Natural killer cell (primary cell): ENCODE measurements at places on chromosomes 6 and 20. TPM values are rescaled to one million over a fixed set of nuclear protein-coding genes. Genes with fewer than 3 reads are reported as not detected.

BPIFB1 gene
- total RNA-seq = not detected

TDRD6 gene
- not detected for total RNA-seq

ZNF318 gene
- 43.0 TPM for total RNA-seq

PPARD gene
- total RNA-seq = 18.8 TPM

PKIB gene
- total RNA-seq = not detected

GFRAL gene
- not detected for total RNA-seq

KIAA1755 gene
- total RNA-seq = not detected

CAP2 gene
- not detected for total RNA-seq

ANGPT4 gene
- total RNA-seq = not detected

DNA sequence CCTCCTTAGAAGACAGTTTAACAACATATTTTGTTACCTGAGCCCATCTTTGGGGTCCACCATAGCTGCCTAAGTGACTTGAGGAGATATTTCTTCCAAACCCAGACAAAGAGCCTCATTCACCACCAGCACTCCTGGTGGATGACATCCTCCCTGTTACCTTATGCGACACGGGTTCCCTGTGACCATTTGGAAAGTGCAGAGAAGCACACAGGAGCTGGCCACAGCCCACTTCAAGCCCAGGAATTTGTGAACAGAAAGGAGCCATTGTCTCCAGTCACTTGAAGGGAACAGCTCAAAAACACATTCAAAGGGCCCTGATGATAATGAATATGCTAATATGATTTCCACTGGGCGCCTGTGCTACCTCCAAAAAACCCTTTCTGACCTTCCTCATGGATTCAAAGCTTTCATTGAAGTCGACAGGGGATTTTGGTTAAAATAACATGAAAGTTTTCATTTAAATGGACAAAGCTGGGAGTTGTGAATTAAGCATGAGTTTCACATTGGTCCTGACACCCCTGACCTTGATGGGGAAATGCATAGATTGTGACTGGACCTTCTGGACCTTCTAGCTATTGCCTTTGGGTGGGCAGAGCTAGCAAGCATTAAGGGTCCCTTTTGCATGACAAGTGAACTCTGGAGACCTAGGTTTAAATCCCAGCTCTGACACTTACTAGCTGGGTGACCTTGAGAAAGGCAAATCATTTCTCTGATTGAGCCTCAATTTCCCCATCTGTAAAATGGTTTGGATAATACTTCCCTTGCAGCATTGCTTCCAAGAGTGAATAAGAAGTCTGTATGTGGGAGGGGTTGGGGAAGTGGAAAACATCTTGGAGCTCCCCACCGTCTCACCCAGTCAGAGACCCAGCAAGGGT lies 83.3 kb upstream of the SIRPA start:
- DNase-seq = no peak

DNA sequence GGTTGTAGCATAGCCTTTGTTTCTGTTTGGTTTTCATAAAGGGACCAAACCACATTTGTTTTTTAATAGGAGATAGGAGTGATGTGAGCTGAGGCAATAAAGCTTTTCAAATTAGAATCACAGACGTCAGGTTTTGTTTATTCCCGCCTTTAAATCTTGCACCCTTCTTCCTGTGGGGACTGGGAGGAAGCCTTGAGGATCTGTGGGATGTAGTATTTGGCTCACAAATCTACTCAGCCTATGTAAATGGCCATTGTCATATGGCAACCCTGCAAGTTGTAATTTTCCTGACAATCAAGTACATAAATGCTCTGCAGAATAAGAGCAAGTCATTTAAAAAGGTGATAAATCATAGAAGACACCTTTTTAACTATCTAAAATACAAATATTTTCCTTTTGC lies 110.4 kb downstream of the ADGRG6 start:
- no peak for DNase-seq

DNA sequence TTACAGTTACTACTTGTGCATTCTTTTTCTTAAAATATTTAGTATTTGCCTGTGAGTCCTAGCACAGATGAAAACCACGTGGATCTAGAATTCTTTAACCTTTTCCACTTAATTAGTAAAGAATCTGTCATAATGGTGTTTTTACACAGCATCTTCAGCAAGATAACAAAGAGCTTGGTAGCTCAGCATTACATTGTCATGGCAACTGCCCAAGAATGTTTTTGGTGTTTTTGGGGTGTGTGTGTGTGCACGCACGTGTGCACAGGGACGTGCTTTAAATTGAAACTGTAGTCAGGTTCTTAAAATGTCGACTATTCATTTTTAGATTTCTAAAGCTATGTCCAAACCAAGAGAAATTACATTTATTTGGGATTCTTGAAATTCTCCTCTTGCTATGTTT lies 108.0 kb downstream of the FIG4 start:
- DNase-seq = no peak

DNA sequence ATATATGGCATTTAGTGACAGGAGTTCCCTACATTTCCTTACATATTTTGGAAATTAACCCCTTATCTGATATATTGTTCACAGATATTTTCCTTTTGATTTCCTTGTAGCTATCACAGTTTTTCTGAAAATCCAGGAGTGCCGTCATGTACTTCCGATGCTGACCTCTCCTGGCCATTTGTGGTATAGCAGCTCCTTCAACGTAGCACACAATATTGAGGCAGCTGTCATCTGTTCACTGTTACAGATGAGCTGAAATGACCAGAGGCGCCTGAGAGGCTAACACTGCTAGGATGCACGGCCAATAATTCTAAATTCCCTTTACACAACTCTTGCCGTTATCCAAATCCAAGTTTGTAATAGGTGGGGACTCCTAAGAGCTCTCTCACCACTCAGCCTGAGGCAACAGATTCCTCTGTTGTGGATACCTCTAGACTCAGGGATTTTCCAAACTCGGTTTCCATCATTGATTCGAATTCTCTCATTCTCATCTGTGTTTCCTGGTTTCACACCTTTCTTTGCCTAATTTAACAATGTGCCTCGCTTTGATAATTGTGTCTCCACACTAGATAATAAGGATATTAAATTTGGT lies 53.0 kb downstream of the MMUT start:
- peak; percentile 70 for DNase-seq

- no peak for DNase-seq
Observed at GRCh38 chr6:34104186-34104585, 41.7 kb downstream of the GRM4 start.

GRCh38 chr6:30885999-30886896 lies 1.9 kb downstream of the DDR1 start:
- DNase-seq = no peak
